ENCODE measurements at places on chromosomes 3 and 15. TPM values are rescaled to one million over a fixed set of nuclear protein-coding genes. Genes with fewer than 3 reads are reported as not detected.

Gene PRTG
- 2.9 TPM for total RNA-seq

Gene SNX22
- total RNA-seq: 0.76 TPM

Gene GOLGA6L1
- total RNA-seq: not detected

Gene RNU5B-1
- total RNA-seq: not detected

Gene FHIT
- 0.32 TPM for total RNA-seq

Gene MKRN3
- total RNA-seq: not detected

Gene HDC
- not detected for total RNA-seq

Gene B3GNT5
- 22.2 TPM for total RNA-seq

Gene IGDCC3
- total RNA-seq: not detected

Gene CFAP100
- total RNA-seq: not detected

Gene SLC51A
- not detected for total RNA-seq

Gene RBPMS2
- 0.32 TPM for total RNA-seq

Gene DPH3
- total RNA-seq: 25.1 TPM
